AG08396 (cell line): ENCODE measurements at places on chromosomes 7 and 10.

DNA sequence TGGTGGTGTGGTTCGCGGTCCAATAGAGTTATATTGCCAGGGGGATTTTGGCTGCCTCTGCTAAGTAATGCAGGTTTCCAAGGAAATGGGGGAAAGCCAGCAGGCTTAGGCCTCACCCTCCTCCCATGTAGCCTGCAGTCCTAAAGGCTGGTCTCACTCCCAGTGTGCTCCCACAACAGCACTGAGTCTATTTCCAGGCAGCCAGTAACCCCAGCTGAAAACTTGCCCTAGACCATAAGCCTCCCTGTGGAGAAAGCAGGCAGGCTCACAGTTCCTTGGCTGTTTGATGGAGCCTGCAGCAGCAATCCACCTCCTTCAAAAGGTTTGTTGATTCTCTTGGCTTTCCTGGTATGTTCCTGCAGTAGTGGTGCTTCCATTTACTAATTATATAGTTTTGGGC, 220.0 kb upstream of the ZNF804B start:
- no peak for DNase-seq

DNA sequence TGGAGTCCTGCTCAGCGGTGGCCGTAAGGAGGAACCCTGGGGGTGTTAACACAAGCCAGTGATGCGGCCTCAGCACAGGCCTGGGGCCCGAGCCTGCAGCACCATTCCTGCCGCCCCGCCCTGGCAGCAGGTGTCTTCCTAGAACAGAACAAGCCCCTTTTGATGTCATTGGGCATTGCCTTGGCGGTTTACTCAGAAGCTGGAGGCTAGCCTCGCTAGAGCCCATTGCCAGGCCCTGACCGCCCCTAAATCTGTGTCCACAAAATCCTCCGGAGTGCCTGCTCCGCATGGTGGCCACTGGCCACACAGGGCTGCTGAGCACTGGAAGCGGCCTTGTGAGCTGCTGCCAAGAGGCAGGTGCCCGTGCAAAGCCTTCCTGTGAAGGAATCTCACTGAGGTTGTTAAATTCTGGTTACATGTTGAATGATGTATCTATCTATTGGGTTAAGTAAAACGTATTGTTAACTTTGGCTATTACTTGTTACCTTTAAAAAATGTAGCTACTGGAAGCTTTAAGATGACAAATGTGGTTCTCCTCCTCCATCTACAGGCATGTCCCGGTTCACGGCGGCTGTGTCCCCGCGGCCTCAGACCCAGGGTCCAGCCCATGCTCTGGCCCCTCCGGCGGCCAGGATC, 1.2 kb upstream of the INPP5A start:
- DNase-seq: no peak

DNA sequence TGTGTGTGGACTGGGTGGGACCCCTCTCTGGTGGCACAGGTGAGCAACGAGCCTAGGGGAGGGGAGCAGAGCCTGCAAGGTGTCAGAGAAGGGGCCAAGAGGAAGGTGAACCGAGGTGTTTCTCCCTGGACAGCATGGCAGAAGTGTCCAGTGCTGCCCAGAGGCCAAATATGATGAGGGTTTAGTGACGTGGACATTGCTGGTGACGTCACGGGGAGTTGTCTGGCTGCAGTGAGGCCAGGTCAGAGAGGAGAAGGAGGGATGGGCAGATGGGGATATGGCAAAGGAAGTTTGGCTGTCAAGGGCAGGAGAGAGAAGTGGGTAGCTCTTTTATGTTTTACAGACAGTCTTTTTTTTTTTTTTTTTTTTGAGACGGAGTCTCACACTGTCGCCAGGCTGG, 2.6 kb upstream of the ZNF853 start:
- DNase-seq: no peak

DNA sequence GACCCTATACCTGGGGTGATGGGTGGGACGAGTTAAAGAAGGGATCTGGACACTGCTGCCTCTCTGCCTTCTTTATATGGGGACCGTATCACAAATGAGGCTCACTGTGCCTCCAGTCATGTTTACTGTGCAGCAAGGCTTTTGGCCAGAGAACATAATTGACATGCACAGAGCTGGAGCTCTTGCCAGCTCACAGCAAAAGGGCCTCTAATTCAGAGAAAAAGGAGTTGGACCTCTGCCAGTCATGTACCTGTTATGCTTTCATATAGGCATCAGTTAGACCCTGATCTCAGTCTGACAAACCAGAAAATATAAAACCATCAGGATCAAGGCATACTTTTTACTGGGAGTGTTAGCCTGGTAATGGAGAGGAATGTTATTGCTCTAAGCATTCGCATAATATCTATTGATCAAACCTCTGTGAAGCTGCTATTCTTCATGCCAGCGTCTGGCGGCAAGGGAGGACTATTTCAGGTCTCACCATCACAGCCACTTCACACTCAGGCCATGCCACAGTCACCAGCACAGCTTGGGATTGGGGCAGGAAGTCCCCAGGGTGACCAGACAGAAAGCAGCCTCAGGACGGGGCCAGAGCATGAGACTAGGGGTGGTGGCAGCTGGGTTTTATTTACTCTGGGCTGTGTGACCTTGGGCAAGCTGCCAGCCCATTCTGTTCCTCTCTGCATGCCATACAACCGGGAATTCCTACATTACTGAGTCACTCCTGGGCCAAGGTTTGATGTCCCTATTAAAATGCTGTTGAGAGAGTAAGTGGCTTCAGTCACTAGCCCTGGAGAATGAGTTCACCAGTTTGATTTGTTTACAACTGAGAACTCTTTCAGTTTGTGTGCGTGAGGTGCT, 90.1 kb downstream of the NPSR1 start:
- peak; percentile 12 for DNase-seq
